ENCODE measurements at places on chromosomes 3 and 15. TPM values are rescaled to one million over a fixed set of nuclear protein-coding genes. Genes with fewer than 3 reads are reported as not detected.

GRCh38 chr15:100026041-100026440, 292.8 kb upstream of the LYSMD4 start:
- no peak overlapping the region for H3K27ac ChIP-seq
- H3K4me1 ChIP-seq: no peaks in the 10 kb centered on the region
- no peaks in the 10 kb centered on the region for H3K27me3 ChIP-seq
- H3K4me3 ChIP-seq: no peak overlapping the region
- H3K36me3 ChIP-seq: no peaks in the 10 kb centered on the region

- no peak for DNase-seq
- H3K27me3 ChIP-seq: no peaks in the 10 kb centered on the region
- H3K4me1 ChIP-seq: no peaks in the 10 kb centered on the region
- H3K4me3 ChIP-seq: no peak overlapping the region
Measured at GRCh38 chr3:140365872-140366697, 311.8 kb upstream of the TRIM42 start.

The NR1D2 gene
- 9.5 TPM for total RNA-seq

- H3K27me3 ChIP-seq: no peaks in the 10 kb centered on the region
- peaks cover 3% of the 10 kb centered on the region for H3K4me1 ChIP-seq
- no peak for DNase-seq
Measured at GRCh38 chr3:11140030-11140712, 14.1 kb upstream of the HRH1 start.

GRCh38 chr3:62415312-62415801, 42.0 kb upstream of the FEZF2 start:
- H3K4me3 ChIP-seq: no peak overlapping the region
- H3K4me1 ChIP-seq: no peaks in the 10 kb centered on the region
- no peaks in the 10 kb centered on the region for H3K27me3 ChIP-seq
- DNase-seq: no peak
- H3K27ac ChIP-seq: no peak overlapping the region

DNA sequence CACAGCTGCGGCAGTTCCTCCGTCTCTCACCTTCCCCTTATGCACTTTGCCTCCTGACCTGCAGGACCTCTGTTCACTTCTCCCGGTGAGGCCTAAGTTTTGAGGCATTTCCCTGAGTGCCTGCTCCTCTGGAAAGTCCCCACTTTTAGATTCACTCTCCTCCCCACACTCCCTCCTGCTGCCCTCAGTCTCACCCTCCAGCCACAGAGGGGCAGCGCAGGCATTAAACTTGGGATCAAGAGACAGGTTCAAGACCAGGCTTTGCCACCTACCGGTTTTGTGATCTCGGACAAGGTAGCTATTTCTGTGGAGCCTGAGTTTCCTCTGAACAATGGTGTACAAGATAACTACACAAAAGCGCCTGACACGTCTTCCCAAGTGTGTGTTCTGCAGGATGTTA, 19.4 kb downstream of the SLC6A11 start:
- no peaks in the 10 kb centered on the region for H3K36me3 ChIP-seq
- H3K27me3 ChIP-seq: peaks cover 2% of the 10 kb centered on the region
- H3K27ac ChIP-seq: no peak overlapping the region
- DNase-seq: no peak
- no peak overlapping the region for H3K4me3 ChIP-seq
- no peaks in the 10 kb centered on the region for H3K4me1 ChIP-seq

DNA sequence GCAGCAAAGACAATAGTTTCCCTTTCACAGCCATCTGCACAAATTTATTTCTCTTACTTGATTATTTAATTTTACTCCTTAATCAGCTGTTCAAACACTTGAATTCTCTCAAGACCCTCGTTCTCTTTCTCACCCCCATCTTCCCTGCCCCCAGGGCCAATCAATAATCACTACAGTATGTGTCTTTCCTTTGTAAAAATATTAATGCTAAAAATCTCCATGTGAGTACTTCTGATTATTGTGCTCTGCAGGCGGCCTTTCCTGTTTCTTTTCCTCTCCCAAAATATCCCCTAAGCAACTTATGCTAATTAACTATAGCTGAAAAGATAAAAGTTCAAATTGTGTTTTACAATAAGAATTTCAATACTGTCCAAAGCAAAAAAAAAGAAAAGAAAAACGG, 617.0 kb upstream of the CBLB start:
- H3K4me3 ChIP-seq: no peak overlapping the region
- H3K27ac ChIP-seq: no peak overlapping the region
- no peaks in the 10 kb centered on the region for H3K4me1 ChIP-seq
- DNase-seq: no peak
- no peaks in the 10 kb centered on the region for H3K36me3 ChIP-seq

DNA sequence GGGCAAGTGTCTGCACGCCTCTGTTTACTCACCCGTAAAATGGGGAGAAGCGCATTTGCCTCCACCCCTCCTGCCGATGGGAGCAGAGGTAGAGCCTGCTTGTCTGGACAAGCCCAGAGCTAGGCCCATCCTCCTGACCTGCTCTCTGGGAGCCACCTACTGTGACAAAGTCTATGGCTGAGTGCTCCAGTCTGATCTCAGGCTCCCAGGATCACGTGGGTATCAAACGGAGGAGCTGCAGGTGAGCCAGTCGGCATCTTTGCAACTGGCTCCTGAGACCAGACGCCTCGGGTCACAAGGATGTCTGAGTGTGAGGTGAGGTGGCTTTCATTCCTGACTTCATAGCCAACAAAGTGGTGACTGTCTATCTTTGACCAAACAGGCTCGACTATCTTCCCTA, 2.1 kb upstream of the ALDH1A3 start:
- no peak overlapping the region for H3K4me3 ChIP-seq
- peaks cover 30% of the 10 kb centered on the region for H3K4me1 ChIP-seq
- H3K27ac ChIP-seq: no peak overlapping the region
- peaks cover 3% of the 10 kb centered on the region for H3K36me3 ChIP-seq
- DNase-seq: no peak

DNA sequence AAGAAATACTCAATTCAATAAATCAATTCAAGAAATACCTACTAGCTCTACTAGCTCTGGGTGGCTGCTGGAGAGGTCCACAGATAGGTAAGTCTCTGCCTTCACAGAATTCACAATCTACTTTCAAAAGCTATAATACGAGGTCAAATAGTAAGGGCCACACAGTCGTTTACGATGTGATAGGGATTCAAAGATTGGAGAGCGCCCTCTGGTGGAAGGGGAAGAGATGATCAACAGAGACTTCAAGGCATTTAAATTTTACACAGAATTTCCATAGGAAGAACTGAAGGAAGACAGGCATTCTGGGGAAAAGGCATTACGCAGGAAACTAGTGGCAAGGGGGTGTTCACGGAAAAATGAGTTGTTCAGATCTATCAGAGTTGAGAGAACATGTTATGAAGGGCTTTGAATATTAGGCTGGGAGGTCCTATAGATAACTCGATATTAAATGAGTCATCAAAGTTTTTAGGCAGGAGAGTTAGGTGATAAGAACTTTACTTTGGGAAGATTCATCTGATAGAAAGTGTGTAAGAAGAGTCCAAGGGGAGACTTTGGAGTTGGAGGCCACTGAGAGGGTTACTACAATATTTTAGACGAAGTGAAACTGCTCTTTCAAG, 128.8 kb downstream of the FRMD5 start:
- H3K4me3 ChIP-seq: no peak overlapping the region
- H3K27ac ChIP-seq: peak overlapping the region; percentile 74
- peak; percentile 58 for DNase-seq
- no peaks in the 10 kb centered on the region for H3K27me3 ChIP-seq
- H3K36me3 ChIP-seq: no peaks in the 10 kb centered on the region
- peaks cover 7% of the 10 kb centered on the region for H3K4me1 ChIP-seq

The TLR9 gene
- total RNA-seq: not detected

- H3K27ac ChIP-seq: peak overlapping the region; percentile 77
- H3K36me3 ChIP-seq: no peaks in the 10 kb centered on the region
- peaks cover 21% of the 10 kb centered on the region for H3K4me1 ChIP-seq
- H3K4me3 ChIP-seq: peak overlapping the region; percentile 54
- DNase-seq: no peak
Measured at GRCh38 chr3:52534281-52535183, 875 bp upstream of the NT5DC2 start.

The MYZAP gene
- total RNA-seq: 1.1 TPM

The HCLS1 gene
- total RNA-seq: 0.85 TPM

The IL17RD gene
- total RNA-seq: 3.5 TPM

GRCh38 chr3:5198986-5199731, 11.7 kb downstream of the EDEM1 start:
- H3K4me1 ChIP-seq: peaks cover 12% of the 10 kb centered on the region
- peaks cover 5% of the 10 kb centered on the region for H3K36me3 ChIP-seq
- no peak overlapping the region for H3K27ac ChIP-seq

GRCh38 chr3:64344721-64345207, 119.5 kb upstream of the PRICKLE2 start:
- H3K4me3 ChIP-seq: no peak overlapping the region
- DNase-seq: no peak
- H3K36me3 ChIP-seq: no peaks in the 10 kb centered on the region
- H3K27ac ChIP-seq: no peak overlapping the region
- H3K4me1 ChIP-seq: no peaks in the 10 kb centered on the region

DNA sequence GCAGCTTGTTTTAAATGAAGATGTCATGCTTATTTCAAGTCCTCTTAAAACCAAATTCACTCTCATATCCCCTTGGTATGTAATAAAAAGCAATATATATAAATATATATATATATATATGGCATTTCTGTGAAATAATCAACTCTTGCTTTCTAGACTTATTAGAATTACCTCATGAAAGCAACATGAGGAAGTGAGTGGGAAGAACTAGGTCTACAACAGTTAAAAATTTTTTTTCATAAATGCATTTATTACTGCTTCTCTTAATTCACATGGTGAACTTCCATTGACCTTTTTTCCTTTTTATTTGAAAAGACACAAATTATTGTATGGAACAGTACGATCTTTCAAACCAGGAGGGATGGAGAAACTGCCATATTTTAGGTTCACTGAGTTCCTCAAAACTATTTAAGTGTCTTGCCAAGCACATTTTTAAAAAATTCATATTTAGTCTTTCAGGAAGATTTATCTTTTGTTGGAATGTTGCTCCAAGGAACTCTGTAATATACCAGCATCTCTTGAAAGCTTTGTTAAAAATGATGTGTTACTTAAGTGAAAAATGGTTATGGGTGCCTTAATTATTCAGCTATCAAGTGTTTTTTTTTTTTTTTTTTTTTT, 185.2 kb downstream of the GHSR start:
- no peaks in the 10 kb centered on the region for H3K27me3 ChIP-seq
- no peak overlapping the region for H3K27ac ChIP-seq
- H3K4me1 ChIP-seq: no peaks in the 10 kb centered on the region
- no peak overlapping the region for H3K4me3 ChIP-seq
- DNase-seq: no peak

The TMC3 gene
- total RNA-seq: not detected

GRCh38 chr3:18660059-18660458, 234.9 kb upstream of the SATB1 start:
- H3K36me3 ChIP-seq: no peaks in the 10 kb centered on the region
- H3K27me3 ChIP-seq: no peaks in the 10 kb centered on the region
- no peak for DNase-seq
- no peak overlapping the region for H3K27ac ChIP-seq
- no peaks in the 10 kb centered on the region for H3K4me1 ChIP-seq

DNA sequence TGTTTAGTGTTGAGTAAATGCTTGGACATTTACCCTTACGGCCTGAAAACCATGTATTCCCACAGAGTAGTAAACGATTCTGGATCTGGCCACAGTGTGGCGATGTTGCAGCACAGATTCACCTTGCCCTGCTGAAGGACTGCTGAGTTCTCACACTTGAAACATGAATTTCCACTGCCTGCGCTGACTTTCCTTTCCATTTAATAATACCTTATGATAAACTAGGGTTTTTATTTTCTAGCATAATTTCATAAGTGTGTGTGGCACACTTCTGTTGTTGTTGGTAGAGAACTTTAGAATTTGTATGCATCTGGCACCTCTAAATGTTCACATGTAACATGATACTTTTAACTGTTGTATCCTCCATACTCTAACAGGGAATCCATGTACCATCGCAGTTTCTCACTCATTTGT, 53.9 kb downstream of the C3orf38 start:
- no peak overlapping the region for H3K27ac ChIP-seq
- no peaks in the 10 kb centered on the region for H3K27me3 ChIP-seq
- H3K4me1 ChIP-seq: no peaks in the 10 kb centered on the region
- DNase-seq: peak; percentile 48

DNA sequence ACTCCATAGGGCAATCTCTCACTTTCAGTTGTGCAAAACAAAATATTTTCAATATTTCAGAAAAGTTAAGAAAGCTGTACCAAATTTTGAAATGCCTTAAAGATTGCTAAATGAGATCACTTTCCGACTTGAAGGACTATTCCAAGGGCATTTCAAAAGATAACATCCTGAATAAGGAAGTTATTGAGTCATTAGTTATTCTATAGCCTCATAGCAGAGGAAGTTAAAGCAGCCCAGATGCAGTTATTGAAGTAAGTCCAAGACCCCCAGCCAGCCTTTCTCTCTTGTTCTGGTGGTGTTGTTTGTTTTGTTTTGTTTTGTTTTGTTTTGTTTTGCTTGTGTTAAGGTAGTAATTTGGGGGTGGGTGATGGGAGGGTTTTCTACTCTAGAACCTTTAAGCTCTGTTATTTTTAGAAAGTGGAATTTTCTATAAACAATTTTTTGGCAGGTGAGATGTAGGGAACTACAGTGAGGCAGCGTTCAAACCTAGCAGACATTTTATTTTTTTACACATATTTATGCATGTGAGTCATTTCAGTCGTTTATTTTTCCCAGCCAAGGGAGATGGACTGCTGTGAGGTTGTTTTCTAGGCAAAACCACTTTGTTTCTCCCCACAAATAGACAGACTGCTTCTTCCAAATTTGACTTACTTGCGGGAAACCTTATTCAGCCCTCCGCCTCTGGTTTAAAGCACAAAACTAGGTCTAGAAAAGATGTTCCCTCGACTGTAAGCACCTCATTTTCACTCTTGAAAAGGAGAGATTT, 216.3 kb upstream of the ARPP21 start:
- H3K4me3 ChIP-seq: no peak overlapping the region
- H3K27ac ChIP-seq: no peak overlapping the region
- H3K4me1 ChIP-seq: no peaks in the 10 kb centered on the region
- no peaks in the 10 kb centered on the region for H3K27me3 ChIP-seq
- no peaks in the 10 kb centered on the region for H3K36me3 ChIP-seq

- H3K27ac ChIP-seq: no peak overlapping the region
- no peak overlapping the region for H3K4me3 ChIP-seq
- no peaks in the 10 kb centered on the region for H3K27me3 ChIP-seq
- no peak for DNase-seq
- H3K4me1 ChIP-seq: no peaks in the 10 kb centered on the region
- H3K36me3 ChIP-seq: no peaks in the 10 kb centered on the region
Measured at GRCh38 chr3:175308097-175308496, 449.0 kb downstream of the NAALADL2 start.
